ENCODE measurements at places on chromosomes 3 and 15. TPM values are rescaled to one million over a fixed set of nuclear protein-coding genes. Genes with fewer than 3 reads are reported as not detected.

CCR3 gene
- not detected for total RNA-seq

- no peak for DNase-seq
These were observed 213.9 kb downstream of the CLSTN2 start for GRCh38 chr3:140148824-140149390.

DNA sequence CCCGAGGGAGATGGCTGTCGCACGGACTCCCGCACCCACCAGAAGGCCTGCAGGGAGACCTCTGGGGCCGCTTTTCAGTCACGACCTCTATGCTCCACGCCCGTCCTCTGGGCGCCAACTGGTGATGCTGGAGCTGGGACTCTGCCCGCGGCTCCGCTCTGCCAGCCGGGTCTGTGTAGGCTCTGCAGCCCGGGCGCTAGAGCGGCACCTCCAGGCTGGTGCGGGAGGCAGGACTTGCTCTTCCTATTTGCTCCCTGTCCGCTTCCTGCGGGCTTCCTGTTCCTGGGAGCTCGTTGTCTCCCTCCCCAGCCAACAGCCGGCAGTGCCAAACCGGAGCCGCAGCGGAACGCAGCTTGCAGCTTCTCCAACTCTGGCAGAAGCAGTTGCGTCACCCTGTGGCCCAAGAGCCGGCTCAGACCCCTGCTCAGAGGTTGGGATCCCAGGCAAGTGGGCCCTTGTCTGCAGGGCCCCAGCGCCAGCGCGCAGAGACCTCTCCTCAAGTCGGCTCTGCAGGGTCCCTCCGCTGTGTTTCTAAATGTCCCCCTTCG lies 285.9 kb downstream of the XXYLT1 start:
- DNase-seq, result peak; percentile 47

DNA sequence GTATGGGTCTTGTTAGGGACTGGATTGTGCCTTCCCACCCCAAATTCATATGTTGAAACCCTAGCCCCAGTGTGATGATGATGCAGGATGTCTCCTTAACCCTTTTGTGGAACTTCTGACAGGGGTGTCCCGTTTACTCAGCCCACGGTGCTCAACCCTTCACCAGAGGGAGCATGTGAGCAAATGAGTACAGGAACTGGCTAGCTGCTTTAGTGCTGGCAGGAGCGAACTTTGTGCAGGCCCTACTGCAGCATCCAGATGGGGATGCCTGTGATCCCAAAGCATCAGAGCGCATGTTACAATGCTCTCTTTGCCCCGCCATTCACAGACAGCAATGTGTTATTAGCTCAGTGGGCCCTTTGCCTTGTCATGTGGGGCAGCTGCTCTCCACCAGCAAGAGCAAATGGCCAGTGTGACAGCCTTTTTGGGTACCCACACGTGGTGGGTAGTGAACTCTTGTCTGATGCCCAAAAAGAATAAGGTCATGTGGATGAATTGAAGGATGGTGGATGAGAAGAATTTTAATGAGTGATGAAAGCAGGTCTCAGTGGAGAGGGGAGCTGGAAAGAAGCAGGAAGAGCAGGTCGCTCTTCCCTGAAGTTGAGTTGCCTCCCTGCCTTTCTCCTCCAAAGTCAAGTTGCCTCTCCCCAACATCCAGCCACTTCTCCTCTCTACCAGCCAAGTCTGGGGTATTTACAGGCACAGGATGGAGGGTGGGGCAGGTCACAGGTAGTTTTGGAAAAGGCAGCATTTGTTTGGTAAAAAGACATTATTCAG lies 63.3 kb upstream of the STRIT1 start:
- no peak for DNase-seq

DNA sequence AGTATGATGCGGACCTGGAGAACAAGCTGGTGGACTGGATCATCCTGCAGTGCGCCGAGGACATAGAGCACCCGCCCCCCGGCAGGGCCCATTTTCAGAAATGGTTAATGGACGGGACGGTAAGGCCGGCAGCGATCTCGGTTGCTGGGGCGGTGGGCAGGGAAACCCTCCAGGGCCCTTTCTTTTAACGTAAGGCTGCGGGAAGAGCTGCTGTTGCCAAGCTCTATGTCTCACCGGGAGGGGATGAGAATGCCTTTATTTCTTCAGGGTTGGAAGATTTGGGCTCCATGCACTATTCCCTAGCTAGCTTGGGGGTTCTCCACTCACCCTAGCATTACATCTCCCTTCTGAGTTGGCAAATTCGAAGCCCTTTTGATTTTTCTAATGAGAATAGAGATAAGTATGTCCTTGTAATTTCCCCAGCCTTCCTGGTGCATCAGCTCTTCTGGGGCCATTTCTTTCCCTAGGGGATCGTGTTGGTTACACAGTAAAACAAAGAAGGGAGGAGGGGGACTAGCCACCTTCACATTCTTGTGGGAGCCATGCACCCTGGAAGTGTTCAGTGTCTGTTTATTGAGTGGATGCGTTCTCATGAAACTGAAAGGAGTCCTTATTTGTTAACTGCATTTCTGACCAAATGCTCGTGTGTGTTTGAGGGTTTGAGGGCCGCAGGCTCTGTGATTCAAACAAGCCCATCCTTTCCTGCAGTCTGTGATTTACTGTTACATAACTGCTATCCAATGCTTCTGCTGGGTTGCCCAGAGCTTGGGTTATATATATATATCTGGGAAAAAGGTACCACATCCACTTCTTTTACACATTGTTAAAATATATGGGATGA lies 982 bp downstream of the TAGLN3 start:
- DNase-seq, result peak; percentile 19

LIPH gene
- 0.36 TPM for total RNA-seq

- DNase-seq, result no peak
These were observed 240.0 kb downstream of the MBNL1 start for GRCh38 chr3:152508705-152509104.

Measured in IMR-90 (cell line).